Activated T-cell treated with anti-CD3 and anti-CD28 coated beads for 24 hours (primary cell): ENCODE measurements at places on chromosomes 5 and 9.

GRCh38 chr9:120175031-120175430, 404.9 kb downstream of the CDK5RAP2 start:
- no peak for DNase-seq

DNA sequence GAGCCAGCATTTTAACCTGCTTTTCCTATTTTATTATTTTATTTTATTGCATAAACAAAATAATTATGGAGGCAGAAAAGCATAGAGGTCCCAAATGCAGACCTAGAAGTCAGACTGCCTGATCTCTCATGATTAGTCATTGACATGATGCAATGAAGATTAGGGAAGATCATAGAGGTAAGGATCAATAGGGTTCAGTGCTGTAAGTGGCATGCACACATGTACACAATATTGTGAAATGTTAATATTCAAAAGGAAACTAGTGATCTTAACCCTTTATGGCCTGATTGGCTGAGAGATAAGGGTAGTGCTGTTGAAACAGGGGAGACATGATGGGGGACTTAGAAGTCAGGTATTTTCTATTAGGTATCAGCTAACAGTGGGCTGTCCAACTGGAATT, 1.1 kb upstream of the FRRS1L start:
- DNase-seq = no peak

GRCh38 chr5:137995077-137995748, 37.7 kb downstream of the FAM13B start:
- no peak for DNase-seq

DNA sequence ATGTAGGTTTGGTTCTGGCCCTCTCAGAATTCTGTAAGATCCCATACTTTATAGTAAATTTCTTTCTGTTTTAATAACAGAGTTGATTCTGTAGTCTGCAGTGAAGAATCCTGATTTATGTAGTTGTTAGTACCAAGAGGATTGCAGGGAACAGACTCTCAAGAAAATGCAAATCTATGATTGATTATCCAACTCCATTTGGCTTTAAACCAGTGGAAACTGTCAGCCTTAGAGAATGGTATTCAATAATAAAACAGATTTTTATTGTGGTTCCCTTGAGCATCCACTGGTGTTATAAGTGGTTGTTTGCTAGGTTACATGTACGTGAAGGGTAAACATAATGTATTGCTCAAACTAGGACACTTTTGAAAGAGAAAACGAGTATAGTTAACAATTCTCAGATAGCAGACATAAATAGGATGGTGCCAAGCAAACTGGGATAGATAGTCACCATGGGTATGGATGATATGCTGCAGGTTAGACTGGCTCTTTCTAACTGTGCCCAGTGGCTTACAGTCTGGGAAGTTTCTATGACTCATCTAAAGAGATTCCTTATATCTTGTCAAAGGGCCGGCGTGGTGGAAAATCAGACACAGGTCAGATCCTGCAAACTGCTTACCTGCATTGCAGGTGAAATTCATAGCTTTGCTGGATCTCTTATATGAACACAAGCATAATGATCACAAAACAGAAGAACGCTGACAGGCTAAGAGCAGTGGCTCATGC, 41.7 kb upstream of the RPS23 start:
- DNase-seq = no peak

GRCh38 chr9:28120184-28120583, 546.9 kb upstream of the C9orf72 start:
- DNase-seq = no peak

DNA sequence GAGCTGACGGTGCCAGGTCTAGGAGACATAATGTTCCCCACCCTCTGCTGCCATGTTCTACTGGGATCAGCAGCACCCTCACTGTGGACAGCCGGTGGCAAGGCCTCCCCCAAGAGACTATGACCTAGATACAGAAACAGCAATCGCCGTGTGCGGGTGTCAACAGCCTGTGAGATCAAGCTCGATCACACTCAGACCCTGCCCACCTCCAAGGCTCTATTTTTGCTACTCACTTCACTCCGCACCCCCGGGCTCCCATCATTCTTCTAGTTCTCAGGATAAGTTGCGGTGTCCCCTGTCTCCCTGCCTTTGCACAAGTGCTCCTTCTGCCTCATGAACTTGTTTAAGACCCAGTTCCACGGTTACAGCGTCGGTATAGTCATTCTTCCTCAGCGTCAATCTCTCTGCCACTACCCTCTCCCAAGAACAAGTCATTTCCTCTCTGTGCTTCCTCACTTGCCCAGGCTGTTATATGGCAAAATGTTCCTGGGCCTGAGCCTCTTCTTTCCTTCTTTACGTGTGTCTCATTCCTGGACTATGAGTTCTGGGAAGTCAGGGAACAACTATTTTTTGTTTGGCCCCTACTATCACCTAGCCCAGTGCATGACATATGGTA, 5.4 kb upstream of the DOCK8 start:
- no peak for DNase-seq

GRCh38 chr9:116484492-116485061, 202.5 kb upstream of the TRIM32 start:
- no peak for DNase-seq

DNA sequence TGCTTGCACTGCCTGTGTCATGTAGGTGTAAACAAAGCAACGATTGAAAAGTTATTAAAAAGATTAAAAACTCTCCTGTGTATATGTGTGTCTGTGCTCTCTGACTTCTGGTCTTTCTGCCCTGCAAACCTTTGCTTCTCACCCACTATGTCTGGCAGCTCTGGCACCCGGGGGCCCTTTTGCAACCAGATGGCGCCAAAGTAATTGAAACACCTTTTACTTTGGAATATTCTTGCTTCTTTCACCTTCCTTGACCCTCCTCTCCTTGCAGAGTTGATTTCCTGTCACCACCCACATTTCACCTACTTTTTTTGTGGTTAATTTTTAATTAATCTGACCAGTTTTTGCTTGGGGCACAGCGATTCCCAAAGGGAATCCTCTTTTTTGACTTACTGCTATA, 275.5 kb downstream of the ARHGEF28 start:
- no peak for DNase-seq

- no peak for DNase-seq
Observed at GRCh38 chr5:84253946-84254345, 130.7 kb downstream of the EDIL3 start.

DNA sequence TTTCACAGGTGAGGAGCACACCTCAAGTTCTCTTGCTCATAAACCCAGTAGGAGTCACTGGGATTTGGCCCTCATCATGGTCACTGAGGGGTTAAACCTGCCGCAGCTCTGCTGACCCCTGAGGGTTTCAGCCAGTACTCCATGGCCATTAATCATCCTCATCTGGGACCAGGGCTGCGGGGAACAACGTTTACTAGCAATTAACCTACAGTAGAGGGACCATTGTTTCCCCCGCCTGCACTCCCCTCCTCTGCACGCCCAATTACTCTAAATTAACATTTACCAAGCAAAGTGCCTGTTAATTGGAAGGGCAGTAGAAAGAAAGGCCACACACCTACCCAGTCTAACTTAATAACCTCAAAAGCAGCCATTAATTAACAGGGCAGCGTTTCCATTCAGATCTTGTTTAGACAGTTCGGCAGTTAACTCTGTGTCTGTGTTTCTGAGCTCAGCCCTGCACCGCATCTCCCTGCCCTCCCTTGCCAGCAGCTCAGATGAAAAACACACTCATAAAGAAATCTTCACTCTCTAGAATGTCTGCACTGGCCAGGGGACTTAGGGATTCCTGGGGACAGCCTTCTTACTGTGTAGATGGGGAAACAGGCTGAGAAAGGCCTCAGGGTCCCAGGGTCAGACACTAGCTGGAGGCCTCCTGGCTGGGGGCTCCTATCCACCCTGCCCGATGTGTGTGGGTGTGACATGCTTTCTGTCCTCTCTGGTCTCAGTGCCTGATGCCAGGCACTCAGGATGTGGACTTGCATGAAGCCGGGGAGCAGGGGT, 51.6 kb downstream of the ALG2 start:
- DNase-seq = no peak

DNA sequence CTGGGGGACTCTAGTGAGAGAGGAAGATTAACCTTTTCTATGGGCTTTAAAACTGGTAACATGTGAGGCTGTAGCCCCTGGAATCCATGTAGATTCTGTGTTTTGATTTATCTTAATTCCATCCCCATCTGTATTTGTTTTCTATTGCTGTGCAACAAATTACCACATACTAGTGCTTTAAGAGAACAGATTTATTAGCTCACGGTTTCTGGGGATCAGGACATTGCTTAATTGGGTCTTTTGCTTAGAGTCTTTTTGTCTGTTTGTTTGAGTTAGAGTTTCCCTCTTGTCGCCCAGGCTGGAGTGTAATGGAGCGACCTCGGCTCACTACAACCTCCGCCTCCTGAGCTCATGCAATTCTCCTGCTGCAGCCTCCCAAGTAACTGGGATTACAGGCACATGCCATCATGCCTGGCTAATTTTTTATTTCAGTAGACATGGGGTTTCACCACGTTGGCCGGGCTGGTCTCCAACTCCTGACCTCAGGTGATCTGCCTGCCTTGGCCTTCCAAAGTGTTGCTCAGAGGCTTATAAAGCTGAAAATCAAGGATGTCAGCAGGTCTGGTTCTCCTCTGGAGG, 29.9 kb upstream of the GNA14 start:
- no peak for DNase-seq

- peak; percentile 23 for DNase-seq
Observed at GRCh38 chr5:72611118-72611730, 104.0 kb upstream of the ZNF366 start.

GRCh38 chr9:102841376-102841775, 153.8 kb upstream of the CYLC2 start:
- DNase-seq = no peak

- DNase-seq = no peak
Observed at GRCh38 chr5:108884736-108885135, 137.0 kb downstream of the FER start.

GRCh38 chr9:137220317-137221094, 1.5 kb downstream of the RNF208 start:
- no peak for DNase-seq

GRCh38 chr9:34551751-34552605, 29.2 kb upstream of the ENHO start:
- DNase-seq = no peak

GRCh38 chr9:124285490-124285889, 27.7 kb downstream of the NEK6 start:
- no peak for DNase-seq

GRCh38 chr9:124008303-124008693, 3.3 kb upstream of the LHX2 start:
- no peak for DNase-seq

DNA sequence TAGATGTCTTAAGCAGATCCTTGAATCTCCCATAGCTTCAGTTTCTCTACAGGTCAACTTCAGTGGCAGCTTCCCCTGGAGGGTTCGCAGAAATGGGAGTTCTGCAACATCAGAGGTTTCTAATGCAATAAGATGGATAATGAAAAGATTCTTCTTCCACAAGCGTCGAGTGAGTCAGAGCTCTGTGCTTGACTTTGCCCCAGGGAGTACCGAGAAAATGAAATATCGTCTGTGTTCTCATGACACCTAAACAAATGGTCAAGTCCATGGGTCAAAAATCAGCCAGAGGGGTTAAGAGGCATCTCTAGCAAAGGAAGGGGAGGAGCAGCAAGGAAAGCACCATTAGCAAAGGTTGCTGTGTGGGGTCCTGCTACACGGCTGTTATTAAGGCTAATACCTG, 3.2 kb upstream of the ADRA1B start:
- no peak for DNase-seq

- DNase-seq = no peak
Observed at GRCh38 chr5:157049605-157050004, 9.3 kb downstream of the HAVCR1 start.

DNA sequence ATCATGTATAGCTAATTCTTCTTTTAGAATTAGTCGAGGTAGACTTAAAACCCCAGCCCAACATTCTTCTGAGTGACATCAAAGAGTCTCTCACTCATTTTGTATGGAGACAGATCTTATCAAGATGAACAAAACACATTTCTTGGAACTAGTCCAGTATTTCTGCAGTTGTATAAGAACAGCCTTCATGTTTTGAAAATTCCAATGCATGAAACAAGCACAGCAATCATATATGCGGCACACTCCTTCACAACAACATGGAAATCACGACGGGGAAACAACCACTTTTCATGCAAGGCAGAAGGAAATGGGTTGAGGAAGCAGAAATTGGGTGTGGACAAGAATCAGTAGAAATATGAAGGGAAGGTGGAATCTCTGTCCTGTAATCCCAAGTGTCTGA, 113.8 kb downstream of the PLK2 start:
- no peak for DNase-seq

DNA sequence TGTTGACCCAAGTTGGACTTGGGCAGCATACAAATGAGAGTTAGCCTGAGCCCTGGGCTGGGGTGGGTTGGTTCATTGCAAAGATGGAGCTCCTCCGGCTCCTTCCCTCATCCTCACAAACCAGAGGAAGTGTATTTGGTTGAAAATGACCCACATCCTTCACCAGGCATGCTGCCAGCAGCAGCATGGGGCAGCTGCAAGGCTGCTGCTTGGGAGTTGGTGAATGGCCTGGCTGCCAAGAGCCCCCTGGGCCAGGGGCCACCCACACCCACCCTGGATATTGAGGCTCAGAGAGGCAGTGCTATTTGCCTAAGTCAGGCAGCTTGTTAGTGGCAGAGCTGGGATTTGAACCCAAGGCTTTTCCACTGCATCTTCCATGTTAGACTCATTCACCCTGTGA, 29.5 kb downstream of the PPARGC1B start:
- no peak for DNase-seq

GRCh38 chr5:146079695-146080373, 25.5 kb downstream of the PLAC8L1 start:
- DNase-seq = peak; percentile 2

GRCh38 chr5:173001229-173001841, 17.8 kb downstream of the ATP6V0E1 start:
- no peak for DNase-seq

DNA sequence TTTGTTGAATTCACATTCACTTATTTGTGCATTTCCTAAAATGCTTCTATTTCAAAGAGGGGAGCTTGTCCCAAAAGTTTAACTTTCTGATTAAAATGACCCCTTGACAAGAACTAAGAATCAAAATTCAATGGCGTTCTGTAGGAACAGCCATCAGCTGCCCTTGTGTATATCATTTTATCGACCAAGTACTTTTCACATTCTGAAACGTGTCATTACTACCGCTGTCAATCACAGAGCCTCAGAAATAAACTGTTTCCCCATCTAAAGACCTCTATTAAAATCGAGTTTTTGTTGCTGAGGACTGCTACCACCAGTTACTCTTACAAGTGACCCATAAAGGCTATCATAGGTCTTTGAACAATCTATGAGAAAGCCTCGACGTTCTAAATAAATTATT, 1.6 kb upstream of the FOXD1 start:
- DNase-seq = no peak

GRCh38 chr9:20651939-20652338, 29.6 kb upstream of the MLLT3 start:
- no peak for DNase-seq

DNA sequence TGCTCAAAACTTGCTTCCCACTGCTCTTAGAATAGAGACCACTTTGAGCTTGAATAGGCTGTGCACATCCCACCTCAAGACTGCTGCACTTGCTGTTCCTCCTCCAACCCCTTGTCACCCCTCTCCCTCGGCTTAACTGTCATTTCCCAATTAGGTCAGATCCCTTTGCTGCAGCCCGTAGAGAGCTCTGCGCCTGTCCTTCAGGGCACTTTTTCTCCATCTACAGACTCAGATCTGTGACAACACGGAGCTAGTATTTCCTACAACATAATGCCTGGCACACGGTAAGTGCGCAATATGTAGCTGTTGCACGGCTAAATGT, 485 bp upstream of the HABP4 start:
- no peak for DNase-seq

- no peak for DNase-seq
Observed at GRCh38 chr5:3129252-3129651, 377.8 kb upstream of the IRX2 start.

- no peak for DNase-seq
Observed at GRCh38 chr5:76099286-76099702, 16.1 kb downstream of the SV2C start.
